CD4-positive, alpha-beta T cell treated with Interleukin-15 for 1 hour (primary cell): ENCODE measurements at places on chromosomes 7 and 10.

GRCh38 chr7:81355911-81356310, 413.9 kb downstream of the HGF start:
- DNase-seq, result no peak

GRCh38 chr10:18279173-18279572, 138.9 kb downstream of the CACNB2 start:
- DNase-seq, result peak; percentile 21

GRCh38 chr10:70167246-70167645, 3.1 kb downstream of the SAR1A start:
- no peak for DNase-seq

GRCh38 chr10:28841625-28842024, 164.3 kb downstream of the BAMBI start:
- DNase-seq, result no peak

GRCh38 chr7:127943541-127944521, 87.4 kb downstream of the LRRC4 start:
- DNase-seq, result no peak

- no peak for DNase-seq
These were observed 107.4 kb downstream of the ATXN7L1 start for GRCh38 chr7:105768898-105769507.

DNA sequence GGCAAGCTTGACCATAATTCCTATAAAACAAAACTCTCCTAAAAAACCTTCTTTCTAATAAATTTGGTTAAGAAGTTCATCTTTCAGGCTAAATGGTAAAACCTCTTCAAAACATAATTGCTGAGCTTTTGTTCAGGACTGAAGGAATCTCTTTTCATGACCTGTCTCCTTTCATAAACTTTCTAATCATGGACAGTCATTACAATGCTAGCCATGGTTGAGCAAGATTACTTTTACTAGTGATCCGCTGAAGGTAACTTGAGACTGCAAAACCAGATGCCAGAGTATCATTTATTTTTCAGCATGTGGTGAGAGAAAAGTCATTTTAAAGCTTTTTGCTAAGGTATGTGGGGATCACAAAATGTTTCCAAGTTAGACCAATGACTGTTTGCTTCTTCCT, 186.4 kb upstream of the RHOBTB1 start:
- no peak for DNase-seq

GRCh38 chr10:86668297-86669165, at the start of gene LDB3:
LDB3 (plus strand) TSS chr10:86668511; CDS start chr10:86668692, 181 bp downstream.
- no peak for DNase-seq

DNA sequence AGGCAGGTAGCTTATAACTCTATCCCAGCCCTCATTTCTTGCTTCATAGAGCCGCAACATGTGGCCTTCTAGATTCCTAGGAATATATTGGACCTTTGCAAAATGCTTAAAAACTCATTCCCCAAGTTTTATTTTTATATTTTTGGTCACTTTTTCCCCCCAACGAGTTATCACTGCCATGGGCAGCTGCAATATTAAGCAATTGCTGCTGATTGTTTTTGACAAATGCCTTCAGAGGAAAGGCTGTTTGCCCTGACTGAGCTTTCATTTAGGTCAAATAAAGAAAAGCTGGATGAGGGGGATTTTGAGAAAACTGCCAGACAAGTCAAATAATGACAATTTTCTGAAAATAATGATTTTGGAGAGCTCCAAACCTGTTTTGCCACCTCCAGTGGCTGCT, 976.9 kb upstream of the MBL2 start:
- DNase-seq, result no peak

- DNase-seq, result no peak
These were observed 48.4 kb upstream of the MGMT start for GRCh38 chr10:129418496-129419225.

- no peak for DNase-seq
These were observed 49.9 kb upstream of the CD36 start for GRCh38 chr7:80588591-80588990.

- no peak for DNase-seq
These were observed 42.2 kb upstream of the ADAM12 start for GRCh38 chr10:126430512-126430911.

DNA sequence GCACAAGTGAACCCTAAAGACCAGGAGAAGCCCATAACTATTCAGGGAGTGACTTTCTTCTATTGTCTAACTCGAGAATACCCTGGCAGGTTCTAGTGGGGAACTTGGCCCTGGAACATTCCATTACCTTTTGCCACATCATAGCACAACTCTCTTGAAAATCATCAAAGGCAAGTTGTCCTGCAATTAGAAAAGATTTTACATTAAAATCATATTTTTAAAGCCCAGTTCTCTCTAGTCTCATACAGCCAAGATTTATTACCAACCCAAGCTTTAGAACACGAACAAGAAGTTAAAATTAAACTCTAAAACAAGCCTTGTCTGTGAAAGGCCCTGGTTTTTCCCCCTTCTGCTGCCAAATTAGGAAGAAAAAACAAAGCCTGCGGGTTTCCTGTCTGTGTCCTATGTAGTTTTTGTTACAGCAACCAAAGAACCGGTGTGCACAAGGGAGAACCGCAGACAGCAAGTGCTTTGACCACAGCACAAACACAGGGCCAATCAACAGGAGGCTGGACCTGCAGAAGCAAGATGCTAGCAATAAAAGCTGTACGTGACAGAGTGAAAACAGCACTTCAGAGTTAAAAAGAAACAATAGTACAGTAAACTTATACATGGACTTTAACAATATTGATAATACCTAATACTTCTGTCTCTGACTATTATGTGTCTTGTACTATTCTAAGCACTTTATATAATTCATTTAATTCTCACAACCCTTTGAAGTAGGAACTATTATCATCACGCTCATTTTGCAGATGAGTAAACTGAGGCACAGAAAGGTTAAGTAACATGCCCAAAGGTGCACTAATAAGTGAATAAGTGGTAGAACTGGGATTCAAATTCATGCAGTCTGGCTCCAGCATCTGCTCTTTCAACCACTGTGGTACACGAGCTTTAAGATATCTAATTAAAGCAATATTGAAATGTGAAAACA, 65.8 kb downstream of the STK17A start:
- peak; percentile 90 for DNase-seq
